Activated CD4-positive, alpha-beta T cell treated with anti-CD3 and anti-CD28 coated beads, Interleukin-2, amount 50 U/mL, for 48 hours (primary cell): ENCODE measurements at places on chromosomes 2 and 18.

DNA sequence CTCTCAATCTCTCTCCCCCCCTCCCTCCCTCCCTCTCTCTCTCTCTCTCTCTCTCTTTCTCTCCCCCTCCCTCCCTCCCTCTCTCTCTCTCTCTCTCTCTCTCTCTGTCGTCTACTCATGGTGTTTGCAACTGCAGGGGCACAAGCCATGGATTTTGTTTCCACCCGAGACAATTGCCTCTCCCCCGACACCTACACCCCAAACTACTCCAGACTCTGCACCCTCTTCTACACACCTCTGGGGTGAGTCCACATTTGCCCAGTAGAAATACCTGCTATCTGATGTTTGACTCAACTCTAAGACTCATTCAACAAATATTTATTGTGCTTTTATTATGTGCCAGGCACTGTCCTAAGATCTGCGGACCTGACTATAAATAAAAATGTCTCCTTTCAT, 93.7 kb downstream of the TMEM17 start:
- no peak for DNase-seq

DNA sequence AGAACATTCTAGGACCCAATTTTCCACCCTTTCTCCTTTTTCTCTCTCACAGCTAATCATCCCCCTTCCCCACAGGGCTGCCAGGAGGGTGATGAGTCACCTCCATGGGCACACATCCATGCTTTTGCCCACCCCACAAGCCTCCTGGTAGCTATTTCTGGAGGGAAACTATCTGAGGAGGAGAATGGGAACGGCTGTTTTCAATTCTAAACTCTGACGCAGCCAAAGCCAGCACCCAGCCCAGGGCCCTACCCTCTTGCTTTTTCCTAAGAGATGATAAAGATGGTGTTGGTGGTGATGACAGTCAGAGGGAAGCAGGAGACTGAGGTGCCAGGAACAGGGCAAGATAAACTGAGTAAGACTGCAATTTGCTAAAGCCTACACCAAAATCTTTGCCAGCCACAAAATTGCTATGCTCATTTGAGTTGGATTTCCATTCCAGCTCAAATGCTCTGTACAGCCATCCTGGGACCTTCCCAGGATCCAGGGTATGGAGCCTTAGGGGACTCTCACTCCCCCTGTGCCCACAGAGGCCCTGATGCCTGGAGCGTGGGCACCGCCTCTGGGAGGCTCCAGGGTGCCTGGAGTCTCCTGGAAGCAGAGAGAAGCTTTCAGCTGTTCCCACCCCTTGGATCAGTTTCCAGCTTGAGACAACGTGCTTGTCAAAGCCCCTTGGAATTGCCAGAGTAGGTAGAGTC, 62.0 kb upstream of the FZD7 start:
- no peak for DNase-seq

DNA sequence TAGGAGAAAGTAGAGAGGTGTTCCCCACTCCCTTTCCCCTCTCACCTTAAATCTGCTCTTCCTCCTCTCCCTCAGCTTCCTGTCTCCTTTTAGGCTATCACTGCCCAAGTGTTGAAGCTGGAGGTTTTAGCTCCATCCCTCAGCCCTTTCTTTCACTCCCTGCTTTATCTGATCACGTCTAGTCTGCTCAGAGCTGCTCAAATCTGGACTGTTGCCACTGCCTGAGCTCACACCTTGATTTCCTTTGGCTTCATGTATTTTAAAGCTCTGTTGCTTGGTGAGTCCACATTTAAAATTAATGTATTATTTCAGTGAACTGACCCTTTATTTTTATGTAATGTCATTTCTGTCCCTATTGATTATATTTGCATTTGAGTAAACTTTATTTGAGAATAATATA, 236.6 kb downstream of the PTGR3 start:
- no peak for DNase-seq

DNA sequence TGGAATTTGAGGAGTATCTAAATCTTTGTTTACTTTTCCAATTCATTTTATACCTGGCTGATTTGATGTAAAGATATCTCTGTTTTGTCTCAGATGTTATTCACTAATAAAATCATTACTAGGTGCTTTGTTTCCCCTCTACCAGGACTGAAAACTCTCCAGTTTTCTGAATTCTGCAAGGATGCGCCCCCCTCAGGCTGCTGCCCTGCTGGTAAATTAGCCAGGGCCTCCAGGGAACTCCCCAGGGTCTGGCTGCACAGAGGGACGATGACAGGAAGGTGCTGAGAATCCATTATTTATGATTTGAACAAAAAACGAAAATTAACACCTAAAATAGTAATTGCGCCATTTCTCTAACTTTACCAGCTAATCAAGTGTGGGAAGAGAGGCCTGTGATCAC, 541.2 kb upstream of the POU3F3 start:
- DNase-seq: no peak

DNA sequence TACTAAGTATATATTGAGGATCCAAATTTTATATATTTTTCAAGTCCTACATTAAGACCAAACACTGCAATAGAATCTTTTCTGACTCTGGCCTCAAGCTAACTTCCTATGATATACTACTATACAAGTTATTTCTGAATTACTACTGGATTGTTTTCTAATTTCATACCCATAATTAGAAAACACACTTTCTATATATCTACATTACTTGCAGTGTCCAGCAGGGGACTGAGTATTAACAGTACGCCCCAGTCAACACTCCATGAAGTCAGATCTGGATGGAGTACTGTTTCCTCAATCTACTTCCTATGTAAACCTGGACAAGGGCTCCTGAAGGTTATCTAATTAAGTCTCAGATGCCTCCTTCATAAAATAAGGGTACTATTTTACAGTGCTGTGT, 26.5 kb downstream of the RMP24 start:
- DNase-seq: no peak

- peak; percentile 3 for DNase-seq
Measured at GRCh38 chr2:16553226-16553625, 112.4 kb downstream of the CYRIA start.

DNA sequence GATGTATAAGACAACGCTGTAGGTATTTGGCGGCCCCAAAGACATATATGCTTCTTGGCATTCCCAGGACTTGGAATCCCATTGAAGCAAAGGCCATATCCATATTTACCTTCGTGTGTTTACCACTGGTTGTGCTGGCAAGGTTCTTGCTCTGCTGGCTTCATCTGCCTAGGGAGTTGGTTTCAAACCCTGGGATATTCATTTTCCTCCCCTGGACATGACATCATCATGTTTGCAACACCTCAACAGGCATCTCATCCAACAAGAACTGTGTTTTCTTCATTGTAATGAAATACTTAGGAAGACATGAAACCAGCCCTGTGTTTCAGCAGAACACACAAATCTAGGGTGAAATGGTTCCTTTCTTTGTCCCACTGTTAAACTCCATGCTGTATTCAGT, 77.9 kb upstream of the PHLPP1 start:
- DNase-seq: no peak

DNA sequence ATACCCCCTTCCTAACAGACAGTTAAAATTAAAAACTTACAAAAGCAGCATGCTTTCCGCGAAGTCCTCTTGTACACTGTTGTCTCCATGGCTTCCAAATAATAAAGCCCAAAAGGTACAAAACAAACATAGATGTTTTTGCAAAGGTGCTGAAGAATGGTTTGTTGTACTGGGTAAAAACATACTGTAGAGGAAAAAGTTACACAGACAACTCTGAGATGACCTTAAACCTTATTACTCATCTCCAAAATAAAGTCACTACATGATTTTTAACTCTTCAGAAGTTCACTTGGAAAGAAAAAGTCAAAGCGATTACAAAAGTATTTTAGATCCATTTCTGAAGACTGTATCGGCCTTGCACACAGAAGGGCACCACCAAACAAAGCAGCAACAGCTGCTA, 6.1 kb downstream of the SLC35F5 start:
- DNase-seq: no peak

DNA sequence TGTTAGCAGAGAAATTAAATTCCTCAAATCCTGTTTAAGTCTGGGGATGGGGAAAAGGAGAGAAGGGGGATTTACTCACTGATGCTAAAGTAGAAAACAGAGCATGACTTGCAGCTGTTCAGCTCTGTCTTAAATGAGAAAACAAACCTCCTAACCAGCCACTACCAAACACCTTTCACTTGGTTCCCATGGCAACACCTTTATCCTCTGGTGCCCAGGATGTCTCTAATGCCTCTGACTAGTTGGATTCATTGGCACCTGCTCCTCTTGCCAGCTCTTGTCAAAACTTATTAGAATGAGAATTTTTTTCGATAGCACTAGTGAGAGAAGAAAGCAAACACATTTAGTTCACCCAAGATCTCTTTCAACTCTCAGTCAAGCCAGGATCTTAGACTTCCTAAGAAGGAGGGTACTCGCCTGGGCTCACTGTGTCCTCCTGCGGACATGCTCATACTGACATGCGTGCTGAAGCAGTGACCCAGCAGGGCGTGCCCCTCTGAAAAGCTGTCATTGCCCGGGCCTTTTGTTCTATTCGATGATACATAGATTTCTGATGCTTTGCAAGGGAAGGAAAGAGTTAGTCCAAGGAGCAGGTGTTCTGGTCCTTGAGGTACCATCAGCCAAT, 656.0 kb upstream of the CELF4 start:
- DNase-seq: no peak

DNA sequence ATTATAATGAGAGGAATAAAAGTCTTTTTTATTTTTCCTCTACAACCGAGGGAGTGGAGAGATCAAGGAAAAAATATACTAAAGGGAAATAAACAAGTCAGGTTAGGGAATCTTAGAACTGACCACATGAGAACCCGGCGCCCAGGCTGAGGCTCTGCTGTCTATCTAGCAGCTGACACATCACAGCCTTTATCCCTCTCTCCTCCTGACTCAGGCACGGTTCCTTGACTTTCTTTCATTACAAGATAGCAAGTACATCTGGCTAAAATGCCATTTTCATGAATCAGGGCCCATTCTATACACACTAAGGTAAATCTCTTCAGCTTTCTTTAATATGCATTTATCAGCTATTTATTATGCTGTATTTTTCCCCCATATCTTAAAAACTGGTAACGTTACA, 296.0 kb downstream of the TMX3 start:
- DNase-seq: no peak

DNA sequence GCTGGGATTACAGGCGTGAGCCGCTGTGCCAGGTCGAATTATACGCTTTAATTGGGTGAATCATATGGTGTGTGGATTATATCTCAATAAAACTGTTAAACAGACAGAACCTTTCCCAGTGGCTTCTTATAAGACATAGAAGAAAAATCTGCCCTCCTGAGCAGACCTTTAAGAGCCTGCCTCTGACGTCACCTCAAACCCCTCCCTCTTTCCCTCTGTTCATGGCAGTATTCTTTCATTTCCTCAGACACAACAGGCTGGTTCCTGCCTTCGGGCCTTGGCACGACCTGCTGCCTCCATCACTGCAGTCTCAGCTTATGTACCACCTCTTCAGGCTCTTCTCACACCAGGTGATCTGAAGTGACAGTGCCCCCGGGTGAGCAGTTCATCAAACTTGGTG, 14.0 kb upstream of the PDIA6 start:
- DNase-seq: no peak

GRCh38 chr2:232042911-232043574, 81.5 kb downstream of the DIS3L2 start:
- no peak for DNase-seq

DNA sequence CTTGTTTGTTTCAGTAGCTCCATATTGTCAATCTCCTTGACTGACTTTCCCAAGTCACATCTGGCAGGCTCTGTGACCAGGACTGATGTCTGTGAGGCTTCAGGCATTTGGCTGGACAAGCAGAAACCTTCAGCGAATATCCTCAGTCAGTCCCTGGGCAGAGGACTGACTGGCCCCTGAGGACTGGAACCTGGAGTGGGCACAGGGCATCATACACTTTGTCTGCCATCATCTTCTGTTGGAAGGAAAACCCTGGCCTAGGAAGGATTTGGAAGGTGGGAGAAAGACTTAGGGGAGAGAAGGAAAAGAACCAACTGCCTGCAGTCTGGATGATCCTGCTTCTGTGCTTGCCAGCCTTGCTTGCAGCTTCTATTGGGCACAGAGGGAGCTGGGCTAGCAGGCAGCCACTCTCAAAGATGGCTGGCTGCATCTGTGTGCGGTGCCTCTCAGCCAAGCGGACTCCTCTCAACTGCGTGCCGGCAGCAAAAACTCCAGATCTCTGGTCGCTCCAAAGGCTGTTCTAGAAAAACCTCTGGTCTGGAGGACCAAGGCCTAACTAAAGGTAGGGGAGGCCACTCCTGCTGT, 126.8 kb downstream of the MARCHF4 start:
- DNase-seq: no peak

DNA sequence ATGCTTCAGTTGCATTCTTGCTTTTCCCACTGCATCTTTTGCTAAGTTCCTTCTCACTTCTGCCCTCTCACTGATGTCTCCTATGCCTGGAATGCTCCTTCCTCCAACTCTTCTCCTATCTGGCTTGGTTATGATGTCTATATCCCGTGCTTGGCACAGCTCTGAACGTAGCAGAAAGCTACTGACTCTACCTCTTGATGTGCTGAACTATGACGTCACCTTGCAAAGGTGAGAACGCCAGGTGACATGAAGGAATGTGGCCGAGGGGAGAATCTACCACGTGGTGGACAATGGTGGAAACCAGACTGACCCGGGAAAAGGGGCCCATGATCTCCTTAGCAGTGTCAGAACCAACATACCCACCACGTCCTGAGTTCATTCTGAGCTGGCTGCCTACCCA, 209.7 kb downstream of the SH3BP4 start:
- no peak for DNase-seq

GRCh38 chr2:222523783-222524544, 99.6 kb downstream of the SGPP2 start:
- DNase-seq: no peak

DNA sequence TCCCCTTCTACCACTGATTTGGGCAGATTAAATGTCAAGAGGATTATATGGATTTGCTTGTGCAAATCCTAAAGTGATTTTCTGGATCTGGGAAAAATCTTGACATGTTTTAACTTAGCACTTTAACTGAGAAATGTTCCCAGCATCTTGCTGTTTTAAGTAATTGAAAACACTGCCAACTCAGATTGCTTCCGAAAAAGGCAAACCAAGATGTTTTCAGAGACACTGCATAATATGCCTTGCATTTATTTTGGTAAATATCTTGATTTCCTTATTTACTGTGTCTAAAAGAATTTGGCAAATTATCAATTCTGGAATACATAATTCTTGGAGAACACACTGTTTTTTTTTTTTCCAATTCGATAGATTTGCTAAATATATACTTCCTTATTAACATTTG, 385.0 kb upstream of the FAM98A start:
- no peak for DNase-seq

- no peak for DNase-seq
Measured at GRCh38 chr2:183564726-183565125, 440.5 kb downstream of the NUP35 start.

GRCh38 chr18:7616661-7617060, 49.5 kb downstream of the PTPRM start:
- no peak for DNase-seq

GRCh38 chr2:79387431-79387830, 125.4 kb upstream of the CTNNA2 start:
- DNase-seq: no peak

DNA sequence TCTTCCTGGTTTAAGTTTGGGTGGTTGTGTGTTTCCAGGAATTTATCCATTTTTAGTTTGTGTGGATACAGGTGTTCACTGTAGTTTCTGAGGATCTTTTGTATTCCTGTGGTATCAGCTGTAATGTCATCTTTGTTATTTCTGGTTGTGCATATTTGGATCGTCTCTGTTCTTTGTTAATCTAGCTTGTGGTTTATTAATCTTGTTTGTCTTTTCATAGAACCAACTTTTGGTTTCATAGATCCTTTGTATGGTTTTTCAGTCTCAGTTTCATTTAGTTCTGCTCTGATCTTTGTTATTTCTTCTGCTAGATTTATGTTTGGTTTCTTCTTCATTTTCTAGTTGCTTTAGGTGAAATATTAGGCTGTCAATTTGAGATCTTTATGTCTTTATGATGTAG, 202.4 kb upstream of the ZSWIM2 start:
- DNase-seq: no peak
